ENCODE measurements at places on chromosomes 4 and X.

DNA sequence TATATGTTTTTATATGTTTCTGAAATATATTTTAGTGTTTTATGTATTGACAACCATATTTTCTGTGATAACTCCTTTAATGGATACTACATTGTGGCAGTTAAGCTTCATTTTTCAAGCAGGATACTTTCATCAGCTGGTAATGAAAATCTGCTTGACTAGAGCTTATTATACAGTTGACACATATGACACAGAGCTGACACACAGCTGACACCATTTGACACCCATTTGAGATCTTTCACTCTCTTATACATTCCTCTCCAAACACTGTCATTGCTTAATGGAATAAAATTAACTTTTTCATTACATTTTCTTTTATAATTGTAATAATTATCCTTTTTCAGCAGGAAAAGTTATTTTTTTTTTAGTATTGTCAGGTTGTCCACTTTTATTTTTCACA is 561.1 kb upstream of the NDST4 start:
- DNase-seq: no peak

DNA sequence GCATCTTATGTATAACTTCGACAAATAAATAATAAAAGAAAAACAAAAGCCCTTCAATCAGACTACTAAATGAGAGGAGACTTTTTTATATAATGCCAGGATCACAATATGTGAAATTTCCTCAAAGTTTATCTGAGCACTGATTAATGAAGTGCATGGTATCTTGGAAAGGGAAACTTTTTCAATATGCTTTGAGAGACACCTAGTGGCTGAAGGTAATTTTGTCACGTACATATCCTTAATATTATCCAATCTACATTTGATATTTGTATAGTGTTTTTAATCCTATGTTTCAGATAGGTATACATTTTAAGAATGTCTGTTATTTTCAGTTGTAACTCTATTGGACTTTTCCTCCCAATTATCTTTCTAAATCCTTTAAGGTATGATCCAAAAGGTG is 146.8 kb downstream of the KLHL4 start:
- DNase-seq: no peak

GRCh38 chr4:149135062-149135461 is 680.6 kb downstream of the IQCM start:
- no peak for DNase-seq

DNA sequence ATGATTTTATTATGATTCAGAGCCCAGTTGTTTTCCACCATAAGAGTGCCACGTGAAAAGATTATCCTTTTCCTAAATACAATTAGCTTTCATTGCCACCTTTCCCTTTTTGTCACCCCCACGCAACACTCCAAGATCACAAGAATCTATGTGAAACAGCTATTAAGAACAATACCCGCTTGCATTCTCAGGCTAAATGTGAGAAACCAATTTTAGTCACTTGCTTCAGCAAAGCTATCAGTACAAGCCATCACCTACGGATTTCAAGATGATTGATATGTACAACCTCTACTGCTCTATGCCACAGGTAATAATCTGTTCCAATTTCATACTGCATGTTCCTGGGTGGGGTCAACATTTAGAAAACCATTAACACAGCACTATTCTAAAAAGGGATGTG is 2.5 kb downstream of the ATP11C start:
- no peak for DNase-seq

DNA sequence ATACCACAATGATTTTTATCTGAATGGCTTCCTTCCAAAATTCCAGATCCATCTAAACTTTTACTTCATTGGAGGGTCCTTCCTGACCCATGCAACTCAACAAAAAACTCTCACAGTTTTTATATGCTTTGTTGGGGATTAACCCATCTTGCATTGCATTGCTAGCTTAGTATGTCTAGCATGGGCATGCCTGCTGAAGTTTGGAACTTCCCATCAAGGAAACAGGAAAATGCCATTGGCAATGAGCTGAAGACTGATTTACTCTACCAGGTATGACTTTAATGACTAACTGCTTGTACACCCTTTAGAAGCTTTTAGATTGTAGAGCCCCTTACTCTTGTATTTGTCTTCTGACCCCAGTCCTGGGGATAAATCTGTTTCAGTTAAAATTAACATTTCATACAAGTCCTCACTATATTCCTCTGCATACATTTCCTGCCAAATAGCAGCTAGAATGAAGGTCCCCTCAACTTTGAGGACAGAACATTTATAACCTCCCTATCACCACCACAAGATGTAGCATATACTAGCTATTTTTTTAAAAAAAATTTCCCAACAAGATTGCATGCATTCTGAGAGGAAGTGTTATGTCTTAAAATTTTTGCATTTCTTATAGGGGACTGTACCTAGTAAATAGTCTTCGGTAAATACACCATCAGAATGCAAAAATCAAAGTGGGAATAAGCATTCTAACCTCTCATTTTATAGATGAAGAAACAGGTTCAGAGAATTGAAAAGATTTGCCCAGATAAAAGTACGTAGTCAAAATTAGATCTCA is 52.5 kb upstream of the ATXN3L start:
- DNase-seq: no peak

DNA sequence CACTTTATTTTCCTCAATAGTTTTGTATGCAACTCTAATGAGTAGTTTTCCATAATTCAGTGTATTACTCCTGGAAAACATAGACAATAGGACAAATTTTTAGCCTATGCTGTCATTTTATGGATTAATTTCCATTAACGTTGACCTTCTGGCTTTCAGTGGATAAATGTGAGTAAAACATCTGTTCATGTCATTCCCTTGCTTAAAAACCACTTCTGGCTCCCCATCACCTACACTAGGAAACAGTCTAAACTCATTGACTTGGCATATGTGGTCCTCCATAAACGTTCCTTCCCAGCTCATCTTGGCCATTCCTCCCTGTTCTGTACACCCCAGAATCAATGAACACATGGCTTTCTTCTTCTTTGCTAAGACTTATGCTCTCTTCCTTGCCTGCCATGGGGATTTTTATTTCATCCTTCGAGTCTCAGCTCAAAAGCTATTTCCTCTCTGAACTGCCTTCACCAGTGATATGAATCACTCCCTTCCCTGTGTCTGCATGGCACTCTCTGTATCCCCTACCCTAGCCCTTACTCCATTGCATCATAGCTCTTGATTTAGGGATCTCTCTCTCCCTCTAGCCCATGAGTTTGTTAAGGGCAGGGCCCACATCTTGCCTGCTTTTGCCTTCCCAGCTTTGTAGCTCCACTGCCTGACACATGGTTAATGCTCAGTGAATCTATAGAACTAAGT is 34.8 kb downstream of the DOCK11 start:
- no peak for DNase-seq

DNA sequence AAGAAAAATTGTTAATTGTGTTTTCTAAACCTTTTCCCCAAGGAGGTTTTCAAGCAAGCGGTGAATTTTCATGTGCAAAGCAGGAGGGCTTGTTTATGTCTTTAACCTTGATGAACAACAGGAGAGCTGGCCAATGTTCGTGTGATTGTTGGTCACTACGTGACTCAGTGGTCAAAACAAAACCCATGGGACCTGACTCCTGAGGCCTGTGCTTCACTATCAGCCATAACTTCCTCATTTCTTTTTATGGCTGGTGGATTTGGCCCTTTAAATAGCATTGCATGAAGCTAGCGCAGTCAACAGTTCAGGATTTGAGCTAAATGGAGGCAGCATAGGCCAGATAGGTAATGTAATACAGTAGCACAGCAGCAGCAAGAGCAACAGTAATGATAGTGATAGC is 80.5 kb downstream of the MID1IP1 start:
- DNase-seq: no peak

GRCh38 chr4:152590179-152591031 is 54.5 kb upstream of the FBXW7 start:
- DNase-seq: no peak
